ENCODE measurements at places on chromosomes 6 and 20. TPM values are rescaled to one million over a fixed set of nuclear protein-coding genes. Genes with fewer than 3 reads are reported as not detected.
A peak's percentile ranks its signal among the peaks of the same experiment; 100 is the strongest.

- DNase-seq, result peak; percentile 95
These were observed 622 bp downstream of the GPANK1 start for GRCh38 chr6:31663961-31664789.

Gene MOXD1
- 207 TPM for total RNA-seq

GRCh38 chr20:7410150-7410549 lies 530.1 kb downstream of the HAO1 start:
- no peak for DNase-seq

- no peak for DNase-seq
These were observed 4.7 kb downstream of the DXO start for GRCh38 chr6:31966997-31967925.

GRCh38 chr6:118285791-118286190 lies 262.3 kb upstream of the PLN start:
- DNase-seq, result peak; percentile 22

DNA sequence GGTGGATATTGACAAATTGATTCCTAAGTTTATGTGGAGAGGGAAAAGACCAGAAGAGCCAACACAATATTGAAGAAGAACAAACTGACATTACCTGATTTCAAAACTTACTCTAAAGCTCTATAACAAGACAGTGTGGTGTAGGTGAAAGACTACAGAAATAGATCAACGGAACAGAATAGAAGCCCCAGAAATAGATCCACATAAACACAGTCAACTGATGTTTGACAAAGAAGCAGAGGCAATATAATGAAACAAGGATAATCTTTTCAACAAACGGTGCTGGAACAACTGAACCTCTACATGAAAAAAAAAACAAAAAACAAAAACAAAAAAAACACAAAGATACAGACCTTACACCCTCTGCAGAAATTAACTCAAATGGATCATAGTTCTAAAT lies 50.2 kb downstream of the MAP3K5 start:
- no peak for DNase-seq

- peak; percentile 22 for DNase-seq
These were observed 80.3 kb upstream of the HMGCLL1 start for GRCh38 chr6:55659304-55659703.

DNA sequence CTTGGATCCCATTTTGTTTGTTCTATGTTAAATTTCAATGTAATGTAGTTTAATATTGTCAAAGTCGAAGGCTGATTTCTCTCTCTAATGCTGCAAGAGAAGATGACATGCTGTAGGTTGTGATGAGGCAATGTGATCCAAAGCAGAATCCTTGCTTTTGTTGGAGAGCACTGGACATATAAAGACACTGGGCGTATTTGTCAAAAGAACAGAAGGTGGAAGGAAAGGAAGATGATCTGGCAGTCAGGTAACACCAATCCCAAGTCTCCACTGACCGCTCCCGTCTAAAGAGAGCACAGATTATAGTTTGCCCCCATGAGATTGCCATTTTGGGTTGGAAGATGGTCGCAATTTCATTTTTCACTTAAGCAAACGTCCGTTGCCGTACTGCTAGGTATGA lies 935 bp upstream of the RFX6 start:
- no peak for DNase-seq

- DNase-seq, result no peak
These were observed 8.2 kb upstream of the AHCY start for GRCh38 chr20:34311118-34312023.

Gene TRIM15
- not detected for total RNA-seq

Gene LRRC73
- total RNA-seq, result 0.32 TPM

- DNase-seq, result no peak
These were observed 56.0 kb upstream of the JAG1 start for GRCh38 chr20:10729785-10730184.

- no peak for DNase-seq
These were observed 53.4 kb downstream of the SLX4IP start for GRCh38 chr20:10488534-10488933.

Gene BHLHE23
- total RNA-seq, result not detected
